Airway epithelial cell (primary cell): ENCODE measurements at places on chromosomes 1 and 21. TPM values are rescaled to one million over a fixed set of nuclear protein-coding genes. Genes with fewer than 3 reads are reported as not detected.

ANKRD45 gene
- total RNA-seq: 0.70 TPM in 1 of 2 replicates, not detected in the other

OR2L2 gene
- not detected in 2 replicates for total RNA-seq

ANKRD35 gene
- total RNA-seq: 16.9 and 19.6 TPM in 2 replicates

UMODL1 gene
- total RNA-seq: not detected in 2 replicates

CFHR3 gene
- not detected in 2 replicates for total RNA-seq

FCN3 gene
- 2.2 TPM in 1 of 2 replicates, not detected in the other for total RNA-seq

WASF2 gene
- 47.9 and 62.5 TPM in 2 replicates for total RNA-seq

ITLN1 gene
- total RNA-seq: not detected in 2 replicates

KLHDC7A gene
- total RNA-seq: 0.05 and 0.07 TPM in 2 replicates
